ENCODE measurements at places on chromosomes 6 and 20.

- DNase-seq = no peak
Measured at GRCh38 chr6:148395583-148396101, 53.0 kb downstream of the SASH1 start.

DNA sequence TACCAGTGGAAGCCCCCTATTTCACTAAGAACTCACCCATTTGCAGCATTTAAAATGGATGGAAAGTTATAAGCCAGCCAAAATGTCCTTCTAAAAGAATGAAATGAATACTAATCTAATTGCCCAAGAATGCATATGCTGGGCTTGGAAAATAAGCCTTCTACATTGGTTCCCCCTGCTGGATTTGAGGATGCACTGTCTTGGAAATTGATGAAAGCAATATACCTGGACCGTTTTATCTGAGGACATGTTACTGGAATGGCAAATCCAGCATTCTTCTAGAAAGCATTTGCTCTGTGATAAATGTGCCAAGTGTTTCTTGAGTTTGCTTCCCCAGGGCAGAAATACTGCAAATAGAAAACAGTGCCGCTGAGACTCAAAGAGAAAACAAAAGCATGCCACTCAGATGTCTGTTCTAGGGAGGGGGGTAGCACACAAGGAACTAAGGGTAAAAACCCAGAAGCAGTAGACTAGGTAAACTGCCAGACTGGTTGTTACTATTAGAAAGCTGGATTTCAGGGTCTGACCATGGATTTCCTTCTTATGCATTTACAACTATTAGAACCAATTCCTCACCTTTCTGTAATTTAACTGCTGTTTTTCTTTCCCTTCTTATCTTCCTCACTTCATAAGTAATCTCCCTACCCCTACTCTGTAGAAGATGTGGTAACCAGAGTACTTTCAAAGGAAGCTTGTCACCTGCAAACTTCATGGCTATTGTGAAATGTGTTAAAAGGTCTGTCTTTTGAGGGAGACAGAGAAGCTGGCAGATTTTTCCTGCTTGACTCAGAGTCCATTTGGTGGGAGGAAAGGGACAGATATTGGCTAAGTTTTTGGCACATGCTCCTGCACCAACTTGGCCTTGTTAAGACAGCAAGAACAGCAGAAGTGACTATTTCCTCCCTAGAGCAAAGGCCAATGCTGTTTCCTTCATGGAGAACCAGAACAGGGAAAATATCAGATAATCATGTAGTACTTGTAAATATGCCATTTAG lies 642.6 kb downstream of the KIF16B start:
- no peak for DNase-seq

DNA sequence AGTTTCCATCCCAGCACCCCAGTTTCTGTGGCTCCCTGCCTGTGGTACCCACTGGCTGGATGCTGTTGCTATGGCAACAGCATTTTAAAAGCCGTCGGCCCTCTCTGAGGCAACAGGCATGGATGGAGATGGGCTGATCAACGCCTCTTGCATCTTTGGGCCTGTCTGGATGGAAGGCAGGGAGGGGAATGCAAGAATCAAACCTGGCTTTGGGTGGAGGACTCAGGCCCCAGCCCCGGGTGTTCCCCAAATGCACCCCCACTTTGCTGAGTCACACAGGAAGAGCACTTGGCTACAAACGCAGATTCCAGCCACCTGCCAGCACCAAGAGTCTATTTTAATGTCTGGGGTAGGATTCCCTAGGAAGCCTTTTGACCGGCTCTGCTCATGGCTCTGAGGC lies 45.7 kb upstream of the TGM2 start:
- no peak for DNase-seq

DNA sequence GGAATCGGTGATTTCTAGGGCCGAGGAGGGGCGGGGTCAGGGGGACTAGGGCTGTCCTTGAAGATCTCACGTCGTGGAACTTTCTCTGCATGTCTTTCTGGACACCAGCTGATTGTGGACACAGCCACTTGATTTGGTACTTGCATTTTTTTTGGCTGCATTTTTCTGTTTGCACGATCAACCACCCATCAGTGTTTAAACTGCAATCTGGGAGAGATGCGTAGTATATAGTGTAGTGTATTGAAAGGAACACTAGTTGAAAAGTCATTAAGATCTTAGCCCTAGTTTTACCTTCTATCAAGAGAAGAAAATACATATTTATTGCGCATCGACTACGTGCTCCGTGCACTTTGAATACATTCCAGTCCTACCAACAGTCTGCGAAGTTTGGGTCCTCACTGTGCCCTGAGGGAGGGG lies 657 bp downstream of the NT5DC1 start:
- no peak for DNase-seq

GRCh38 chr20:33415948-33416347 lies 14.6 kb upstream of the CDK5RAP1 start:
- peak; percentile 65 for DNase-seq

DNA sequence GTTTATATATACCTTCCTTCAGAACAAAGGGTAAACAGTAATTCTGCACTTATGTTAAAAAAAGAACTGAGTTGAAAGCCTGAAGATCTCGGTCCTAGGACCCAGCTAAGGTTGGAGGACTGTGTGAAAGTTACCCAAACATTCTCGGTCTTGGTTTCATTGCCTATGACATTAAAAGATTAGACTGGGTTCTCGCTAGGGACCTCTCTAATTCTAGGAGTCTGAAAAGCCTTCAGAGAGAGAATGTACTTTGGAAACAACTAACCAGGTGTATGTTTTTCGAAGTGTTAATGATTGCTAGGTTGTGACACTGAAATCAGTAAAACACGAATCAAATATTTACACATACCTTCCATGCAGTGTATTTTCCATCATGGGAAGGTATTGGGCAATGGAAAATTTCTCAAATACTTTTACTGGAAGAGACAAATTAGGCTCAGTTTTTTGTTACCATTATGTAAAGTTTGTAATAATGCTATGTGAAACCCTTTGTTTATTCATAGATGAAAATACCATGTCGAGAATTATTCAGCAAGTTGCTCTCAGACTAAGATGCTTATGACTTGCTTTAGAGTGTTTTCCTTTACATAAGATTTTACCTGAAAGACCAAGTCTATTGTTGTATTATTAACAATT lies 113.7 kb upstream of the LOC128125822 start:
- no peak for DNase-seq

- no peak for DNase-seq
Measured at GRCh38 chr6:55713436-55713835, 134.4 kb upstream of the HMGCLL1 start.

- DNase-seq = no peak
Measured at GRCh38 chr6:169365567-169366257, 112.1 kb upstream of the THBS2 start.

- no peak for DNase-seq
Measured at GRCh38 chr20:13638162-13638495, 603 bp downstream of the TASP1 start.

- DNase-seq = no peak
Measured at GRCh38 chr6:51554029-51554428, 533.4 kb downstream of the PKHD1 start.

- DNase-seq = no peak
Measured at GRCh38 chr6:45667300-45667699, 289.6 kb upstream of the SUPT3H start.

DNA sequence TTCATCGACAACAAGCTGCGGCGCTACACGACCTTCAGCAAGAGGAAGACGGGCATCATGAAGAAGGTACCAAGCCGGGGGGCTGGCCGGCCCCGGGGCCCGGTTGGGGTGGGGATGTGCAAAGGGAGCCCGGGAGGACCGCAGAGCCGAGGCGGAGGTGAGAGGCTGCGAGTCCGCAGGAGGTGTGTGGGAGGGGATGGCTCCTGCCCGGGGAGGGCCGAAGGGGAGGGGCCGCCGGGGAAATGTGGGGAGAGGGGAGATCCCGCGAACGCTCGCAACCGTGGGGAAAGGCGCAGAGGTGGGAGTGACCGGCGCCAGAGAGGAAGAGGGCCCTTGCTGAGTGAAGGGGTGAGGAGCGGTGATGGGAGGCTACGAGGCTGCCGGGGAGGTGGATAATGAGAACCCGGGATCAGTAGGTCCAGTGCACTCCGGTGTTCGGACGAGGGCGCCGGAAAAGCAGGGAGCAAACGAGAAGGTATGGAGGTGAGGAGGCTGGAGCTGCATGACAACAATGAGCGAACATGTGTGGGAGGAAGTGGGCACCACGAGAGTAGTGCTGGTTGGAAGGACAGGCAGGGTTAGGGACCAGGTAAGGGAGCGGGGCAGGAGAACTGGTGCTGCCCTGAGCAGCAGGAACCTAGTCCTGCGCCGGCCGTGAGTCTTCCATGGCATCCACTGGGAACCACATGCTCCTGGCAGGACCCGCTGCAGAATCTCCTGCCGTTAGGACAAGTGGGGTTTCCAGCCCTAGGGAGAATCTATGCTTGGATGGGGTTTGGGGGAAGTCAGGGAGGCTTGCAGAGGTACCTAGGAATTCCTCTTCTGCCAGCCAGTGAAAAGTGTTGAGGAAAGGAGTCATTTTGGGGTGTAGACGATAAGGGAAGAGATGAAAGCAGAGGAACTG lies 1.3 kb downstream of the SRF start:
- peak; percentile 71 for DNase-seq

GRCh38 chr6:114080891-114081510 lies 110.1 kb upstream of the HDAC2 start:
- DNase-seq = no peak

GRCh38 chr6:25223490-25223991 lies 55.6 kb upstream of the CARMIL1 start:
- DNase-seq = peak; percentile 92

GRCh38 chr20:9480066-9480465 lies 34.3 kb upstream of the LAMP5 start:
- no peak for DNase-seq

DNA sequence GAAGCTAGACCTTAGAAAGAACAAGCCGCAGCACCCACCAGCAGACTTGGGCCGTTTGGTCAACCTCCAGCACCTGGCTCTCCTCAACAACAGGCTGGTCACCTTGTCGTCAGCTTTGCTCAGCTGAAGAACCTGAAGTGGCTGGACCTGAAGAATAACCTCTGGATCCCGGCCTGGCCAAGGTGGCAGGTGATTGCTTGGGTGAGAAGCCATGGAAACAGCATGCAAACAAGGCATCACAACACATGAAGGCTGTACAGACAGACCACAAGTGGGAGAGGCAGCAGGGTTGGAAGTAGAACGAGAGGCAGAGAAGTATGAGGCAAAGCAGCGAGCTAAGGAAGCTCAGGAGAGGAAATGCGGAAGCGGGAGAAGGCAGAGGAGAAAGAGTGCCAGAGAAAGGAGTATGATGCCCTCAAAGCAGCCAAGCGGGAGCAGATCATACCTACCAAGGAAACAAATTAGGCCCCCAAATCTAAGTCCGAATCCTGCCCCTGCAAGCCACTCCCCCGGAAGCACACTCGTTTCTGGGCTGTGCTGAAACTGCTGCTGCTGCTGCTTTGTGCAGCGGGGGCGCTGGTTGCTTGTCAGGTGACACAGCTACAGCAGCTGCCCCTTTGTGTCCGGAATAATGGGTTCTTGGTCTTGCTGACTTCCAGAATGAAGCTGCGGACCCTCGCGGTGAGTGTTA lies 121.6 kb upstream of the LGSN start:
- no peak for DNase-seq

DNA sequence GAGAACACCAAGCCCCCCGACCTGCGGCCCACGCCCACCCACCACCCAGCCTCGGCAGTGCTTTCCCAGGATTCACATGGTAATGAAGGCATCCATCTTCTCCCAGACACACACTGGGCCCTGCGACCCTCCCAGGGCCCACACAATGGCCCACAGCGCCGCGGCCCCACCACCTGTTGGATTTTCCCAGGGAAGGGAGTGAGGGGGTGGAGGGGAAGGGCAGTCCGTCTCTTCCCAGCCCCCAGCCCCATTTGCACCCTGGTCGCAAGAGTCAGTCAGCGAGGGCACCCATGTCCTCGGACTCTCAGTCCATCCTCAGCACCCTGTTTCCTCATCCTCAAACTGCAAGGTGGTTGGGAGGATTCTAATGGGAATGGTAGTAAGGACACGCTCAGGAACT lies 23.7 kb upstream of the ID1 start:
- DNase-seq = no peak

- no peak for DNase-seq
Measured at GRCh38 chr6:155050311-155050710, 55.2 kb downstream of the TIAM2 start.

DNA sequence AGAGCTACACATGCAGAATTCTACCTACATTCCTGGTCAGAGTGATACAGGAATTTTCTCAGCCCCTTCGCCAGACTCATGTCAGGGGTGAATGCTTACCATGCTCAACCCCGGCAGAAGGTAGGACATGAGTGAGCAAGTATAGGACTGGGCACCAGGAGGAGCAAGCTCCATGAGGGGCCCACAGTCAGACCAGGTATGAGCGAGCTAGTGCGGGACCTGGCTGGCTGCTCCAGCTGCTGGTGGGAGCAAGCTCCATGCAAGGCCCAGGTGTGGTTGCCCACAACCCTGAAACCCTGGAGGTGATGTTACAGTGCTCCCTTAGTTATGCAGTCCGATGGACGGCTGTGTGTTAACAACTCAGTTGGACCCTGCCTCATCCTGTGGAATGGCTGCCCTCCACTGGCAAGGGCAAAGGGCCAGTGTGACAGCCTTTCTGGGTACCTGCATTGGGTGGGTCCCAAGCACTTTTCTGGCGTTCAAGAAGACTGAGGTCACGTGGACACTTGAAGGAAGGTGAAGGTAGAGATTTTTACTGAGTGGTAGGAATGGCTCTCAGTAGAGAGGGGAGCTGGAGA lies 503.5 kb upstream of the CITED2 start:
- no peak for DNase-seq

DNA sequence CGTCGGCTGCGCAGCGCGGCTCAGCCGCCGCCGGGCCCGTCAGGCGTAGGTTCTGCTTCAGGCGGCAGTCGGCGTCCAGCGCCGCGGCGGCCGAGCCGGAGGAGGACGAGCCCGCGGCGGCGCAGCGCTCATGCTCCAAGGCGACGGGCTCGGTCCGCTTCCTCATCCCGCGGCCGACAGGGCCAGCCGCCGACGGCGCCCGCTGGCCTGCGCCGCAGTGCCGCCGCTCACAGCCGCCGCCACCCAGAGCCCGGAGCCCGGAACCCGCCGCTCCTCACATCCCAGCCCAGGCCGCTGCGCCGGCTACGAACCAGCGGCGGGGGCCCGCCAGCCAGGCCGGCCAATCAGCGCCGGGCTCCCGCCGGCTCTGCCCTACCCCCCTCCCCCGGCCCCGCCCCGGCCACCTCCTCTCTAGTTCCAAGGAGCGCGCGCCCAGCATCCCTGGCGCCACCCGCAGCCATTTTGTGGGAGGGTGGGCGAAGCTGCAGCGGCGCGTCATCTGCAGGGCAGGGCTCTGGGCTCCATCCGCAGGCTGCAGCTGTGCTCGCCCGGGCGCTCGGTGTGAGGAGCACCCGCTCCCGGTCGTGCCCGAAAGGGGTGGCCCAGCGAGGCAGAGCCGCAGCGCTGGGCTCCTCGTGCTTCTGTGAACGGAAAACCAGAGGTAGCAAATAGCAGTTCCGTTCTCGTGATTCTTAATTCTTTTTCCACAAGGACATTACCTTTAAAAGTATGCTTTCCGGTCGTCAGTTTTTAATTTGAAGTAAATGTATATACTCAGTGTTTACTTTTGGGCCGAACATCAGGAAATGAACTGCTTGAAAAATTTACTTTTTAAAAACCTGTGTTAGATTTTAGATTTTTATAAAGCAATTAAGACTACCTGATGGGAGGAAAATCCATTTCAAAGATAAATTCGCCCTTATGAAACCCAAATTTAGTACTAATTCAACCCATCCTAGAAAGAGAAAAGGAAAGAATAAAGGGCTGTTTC lies at the start of gene ABHD12:
ABHD12 (minus strand) TSS at position 298 of the 991 bp plus-strand sequence; CDS start at position 166, 132 bp downstream.
- DNase-seq = peak; percentile 81
